ENCODE measurements at places on chromosomes 5 and 9. TPM values are rescaled to one million over a fixed set of nuclear protein-coding genes. Genes with fewer than 3 reads are reported as not detected.

DNA sequence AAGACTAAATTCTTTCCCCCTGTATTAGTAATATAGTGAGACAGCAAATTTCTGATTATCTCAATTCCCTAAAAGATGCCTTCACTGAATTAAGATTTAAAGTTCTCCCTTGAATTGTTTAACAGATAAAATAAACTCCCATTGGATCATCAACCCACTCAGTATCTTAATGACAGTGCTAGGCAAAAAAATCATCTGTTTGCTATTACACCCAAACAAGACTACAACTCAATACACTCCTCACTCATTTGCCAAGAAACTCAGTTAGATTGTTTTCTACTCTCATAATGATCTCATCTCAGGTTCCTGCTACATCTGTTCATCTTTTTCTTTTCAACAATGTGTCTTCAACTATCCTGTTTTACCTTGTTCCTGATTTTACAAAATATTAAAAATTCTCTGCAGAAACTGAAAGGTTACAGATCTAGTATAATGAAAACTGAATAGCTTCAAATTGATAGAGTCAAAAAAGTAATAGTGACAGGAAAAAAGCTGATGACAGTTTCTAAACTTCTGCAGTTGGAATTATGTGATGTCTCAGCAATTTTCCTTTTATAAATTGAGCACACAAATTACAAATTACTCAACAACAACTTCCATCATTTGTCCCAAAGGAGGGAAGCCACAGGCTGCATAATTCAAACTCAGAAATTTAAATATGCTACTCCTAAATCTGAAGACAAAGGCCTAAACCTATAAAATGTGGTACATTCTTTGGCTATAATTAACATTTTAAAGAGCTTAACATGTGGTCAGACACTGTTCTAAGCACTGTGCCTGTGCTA, 39.4 kb downstream of the HOMER1 start:
- no peak overlapping the region for H3K4me3 ChIP-seq
- no peaks in the 10 kb centered on the region for H3K4me1 ChIP-seq
- H3K27ac ChIP-seq: no peak overlapping the region
- no peak for DNase-seq
- H3K36me3 ChIP-seq: no peaks in the 10 kb centered on the region
- no peaks in the 10 kb centered on the region for H3K27me3 ChIP-seq

DNA sequence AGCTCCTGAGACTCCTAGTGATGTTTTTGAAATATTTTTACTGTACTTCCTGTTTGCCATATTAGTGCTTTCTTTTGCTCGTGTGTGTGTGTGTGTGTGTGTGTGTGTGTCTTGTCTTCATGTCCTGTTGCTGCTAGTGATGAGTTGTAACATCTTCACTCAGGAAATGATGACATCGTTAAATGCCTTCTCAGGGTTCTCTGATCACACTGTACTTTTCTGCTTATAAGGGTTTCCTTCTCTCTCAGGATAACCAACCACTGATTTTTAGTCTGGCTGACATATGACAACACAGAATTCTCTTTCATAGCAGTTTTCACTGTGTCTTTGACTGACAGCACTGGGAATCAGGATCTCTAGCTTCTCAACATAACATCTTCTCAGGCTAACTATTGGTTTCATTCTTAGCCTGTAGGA, 16.1 kb downstream of the SV2C start:
- H3K4me3 ChIP-seq: no peak overlapping the region
- no peak overlapping the region for H3K27ac ChIP-seq
- no peaks in the 10 kb centered on the region for H3K4me1 ChIP-seq
- no peaks in the 10 kb centered on the region for H3K36me3 ChIP-seq

DNA sequence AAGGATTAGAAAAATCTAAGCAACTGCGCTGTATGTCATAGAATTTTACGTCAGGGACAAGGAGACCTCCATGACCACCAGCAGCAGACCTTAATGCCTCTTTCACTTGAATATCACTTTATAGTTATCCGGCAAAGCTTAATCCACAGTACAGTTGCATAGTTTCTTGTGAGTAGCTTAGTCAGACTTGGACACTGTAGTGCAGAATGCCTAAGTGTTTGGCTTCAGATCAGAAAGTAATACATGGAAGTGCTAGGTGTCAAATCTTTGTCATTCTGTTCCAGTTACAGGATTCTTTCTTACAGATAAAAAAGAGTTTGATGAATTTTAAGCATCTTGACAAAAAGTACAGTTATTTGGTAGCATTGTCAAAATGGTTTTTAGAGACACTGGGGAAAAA, 239.9 kb upstream of the PAPPA start:
- H3K36me3 ChIP-seq: no peaks in the 10 kb centered on the region
- no peak for DNase-seq
- no peak overlapping the region for H3K27ac ChIP-seq
- no peak overlapping the region for H3K4me3 ChIP-seq
- H3K27me3 ChIP-seq: no peaks in the 10 kb centered on the region

SMU1 gene
- 15.9 TPM for total RNA-seq

DNA sequence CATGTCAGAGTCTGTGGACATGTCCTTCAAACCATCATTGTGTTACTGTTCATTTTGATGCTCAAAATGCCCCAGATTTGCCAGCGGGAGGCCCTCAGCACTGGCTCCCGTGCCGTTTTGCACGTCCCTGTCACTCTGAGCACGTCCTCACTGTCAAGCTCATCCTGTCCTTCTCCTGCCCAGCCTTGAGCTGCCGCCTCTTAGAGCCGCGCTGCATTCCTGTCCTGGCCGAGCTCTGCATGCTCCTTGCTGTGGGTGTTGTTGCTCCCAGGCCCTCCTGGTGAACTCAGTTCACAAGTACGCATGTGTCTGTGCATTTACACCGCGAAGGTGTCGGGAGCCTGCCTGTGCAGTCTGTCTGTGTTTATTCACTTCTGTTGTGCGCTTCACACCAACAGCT, 62.2 kb downstream of the WNK2 start:
- H3K4me3 ChIP-seq: no peak overlapping the region
- no peaks in the 10 kb centered on the region for H3K27me3 ChIP-seq
- H3K4me1 ChIP-seq: no peaks in the 10 kb centered on the region

DNA sequence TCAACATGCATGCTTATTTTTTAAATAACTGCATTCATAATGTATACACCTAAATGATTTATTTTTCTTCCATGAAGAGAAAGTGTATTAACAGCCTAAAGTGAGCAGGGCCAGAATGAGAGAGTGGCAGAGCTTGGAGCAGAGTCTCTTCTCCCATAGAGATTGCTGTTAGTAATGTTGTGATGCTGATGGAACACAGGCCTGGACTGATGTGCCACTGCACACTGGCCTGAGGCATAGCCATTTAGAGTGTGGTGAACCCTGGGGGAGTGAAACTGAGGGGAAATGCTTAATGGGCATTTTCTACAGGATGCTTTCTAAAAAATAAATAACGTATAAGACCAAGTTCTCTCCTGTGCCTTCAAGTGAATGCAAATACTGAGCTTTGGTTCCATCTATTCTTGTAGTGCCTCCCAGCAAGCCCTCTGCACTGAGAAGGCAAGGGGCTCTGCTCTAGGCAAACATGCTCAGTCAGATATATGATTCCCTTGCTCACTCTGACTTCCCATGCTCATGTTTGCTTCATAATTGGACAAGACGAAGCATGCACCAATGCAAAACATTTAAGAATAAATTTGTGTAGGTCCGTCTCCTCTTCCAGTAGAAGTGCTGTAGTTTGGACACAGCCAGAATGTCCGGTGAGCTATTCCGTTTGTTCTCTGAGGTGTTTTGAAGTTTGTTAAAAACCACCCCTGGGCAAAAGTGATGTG, 185.7 kb downstream of the PBX3 start:
- H3K27me3 ChIP-seq: no peaks in the 10 kb centered on the region
- no peaks in the 10 kb centered on the region for H3K4me1 ChIP-seq
- no peak for DNase-seq
- no peaks in the 10 kb centered on the region for H3K36me3 ChIP-seq

GRCh38 chr5:80686757-80687156, 32.0 kb upstream of the DHFR start:
- H3K27me3 ChIP-seq: no peaks in the 10 kb centered on the region
- DNase-seq: no peak
- H3K4me1 ChIP-seq: no peaks in the 10 kb centered on the region
- H3K27ac ChIP-seq: no peak overlapping the region
- H3K36me3 ChIP-seq: no peaks in the 10 kb centered on the region

TEX48 gene
- not detected for total RNA-seq

DNA sequence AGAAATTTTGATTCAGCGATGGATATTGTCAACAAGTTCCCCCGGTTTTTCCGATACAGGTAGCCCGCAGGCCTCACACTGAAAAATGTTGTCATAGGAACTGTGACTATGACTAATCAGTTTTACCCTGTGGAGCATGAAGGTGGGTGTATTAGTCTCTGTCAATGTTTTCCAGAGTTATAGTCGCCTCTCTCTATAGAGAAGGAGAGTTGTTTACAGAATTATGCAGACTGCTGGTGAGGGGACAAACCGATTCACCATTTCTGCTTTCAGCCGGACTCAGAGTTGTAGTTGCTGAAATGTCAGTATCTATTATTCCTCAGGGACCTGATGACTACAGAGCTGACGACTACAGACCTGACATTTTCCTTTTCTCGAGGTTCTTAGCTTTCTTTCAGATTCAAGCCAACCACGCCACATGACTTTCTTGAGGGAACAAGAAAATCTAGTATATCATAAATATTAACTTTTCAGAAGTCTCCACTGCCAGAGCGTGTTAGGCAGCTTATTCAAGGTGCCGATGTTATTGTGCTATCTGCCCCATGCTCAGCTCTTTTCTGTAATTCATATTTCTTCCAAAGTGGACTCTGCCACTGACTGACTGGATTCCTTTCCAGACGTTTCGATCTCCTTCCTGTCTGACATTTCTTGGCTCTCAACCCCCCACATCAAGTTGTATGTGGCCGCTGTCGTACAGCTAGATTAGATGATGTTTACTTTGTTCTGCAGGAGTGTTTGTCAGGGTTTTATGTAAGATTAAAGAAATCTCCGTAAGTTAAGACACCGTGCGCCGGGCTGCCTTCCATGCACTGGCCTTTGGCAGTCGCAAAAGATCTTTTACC, 178.1 kb downstream of the FGF1 start:
- H3K4me1 ChIP-seq: peaks cover 4% of the 10 kb centered on the region
- no peaks in the 10 kb centered on the region for H3K36me3 ChIP-seq
- H3K27ac ChIP-seq: no peak overlapping the region
- no peaks in the 10 kb centered on the region for H3K27me3 ChIP-seq

DNA sequence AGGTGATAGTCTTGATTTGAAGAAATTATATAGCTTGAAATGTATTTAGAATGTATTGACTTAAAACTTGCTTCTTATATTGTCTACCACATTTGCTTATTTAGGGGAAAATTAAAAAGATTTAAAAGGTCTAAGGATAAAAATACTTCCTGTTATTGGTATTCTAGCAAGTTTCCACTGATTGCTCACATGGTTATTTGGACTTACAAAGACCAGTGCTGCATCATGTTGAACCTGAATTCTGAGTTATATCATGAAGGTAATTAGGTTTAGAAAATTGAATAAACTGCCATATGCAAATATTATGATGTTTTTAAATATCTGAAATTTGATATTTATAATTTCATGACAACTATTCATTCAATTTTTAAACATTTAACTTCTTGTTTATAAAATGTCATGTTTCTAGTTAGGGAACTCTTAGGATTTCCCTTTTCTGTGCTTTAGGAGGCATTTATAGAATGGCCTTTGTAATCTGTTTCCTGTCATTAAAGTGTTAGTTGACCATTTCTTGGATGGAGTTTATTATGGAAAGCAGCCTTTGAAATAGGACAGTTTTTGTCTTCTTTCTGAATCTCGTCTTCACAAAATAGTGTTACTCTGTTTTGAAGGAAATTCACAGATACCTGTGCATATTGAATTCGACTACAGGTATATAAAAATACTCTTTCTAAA, 85.8 kb downstream of the MTREX start:
- H3K27me3 ChIP-seq: no peaks in the 10 kb centered on the region
- no peaks in the 10 kb centered on the region for H3K4me1 ChIP-seq
- H3K4me3 ChIP-seq: no peak overlapping the region
- H3K27ac ChIP-seq: no peak overlapping the region
- no peak for DNase-seq

BTNL8 gene
- not detected for total RNA-seq

ZNF782 gene
- 8.4 TPM for total RNA-seq

DNA sequence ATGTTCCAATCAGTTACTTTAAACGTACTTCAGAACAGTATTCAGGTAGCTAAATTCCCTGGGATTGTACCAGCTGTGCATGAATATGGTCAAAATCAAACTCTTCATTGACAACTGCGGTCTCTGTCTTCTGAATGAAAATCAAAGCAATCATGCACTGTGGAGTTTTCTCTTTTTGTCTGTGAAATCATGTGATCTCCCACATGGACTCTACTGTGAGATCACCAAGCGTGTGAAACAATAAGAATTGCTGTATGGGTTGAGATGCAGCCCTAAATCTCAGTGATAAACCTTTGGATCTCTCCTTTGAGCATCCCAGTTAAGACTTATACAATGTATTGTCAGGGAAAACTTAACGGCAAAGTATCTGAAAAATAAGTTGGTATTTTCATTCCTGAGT, 6.1 kb downstream of the NRG2 start:
- no peak for DNase-seq
- no peaks in the 10 kb centered on the region for H3K4me1 ChIP-seq
- no peak overlapping the region for H3K4me3 ChIP-seq
- H3K36me3 ChIP-seq: no peaks in the 10 kb centered on the region
- H3K27me3 ChIP-seq: no peaks in the 10 kb centered on the region
- H3K27ac ChIP-seq: no peak overlapping the region

SREK1 gene
- 118 TPM for total RNA-seq

DNA sequence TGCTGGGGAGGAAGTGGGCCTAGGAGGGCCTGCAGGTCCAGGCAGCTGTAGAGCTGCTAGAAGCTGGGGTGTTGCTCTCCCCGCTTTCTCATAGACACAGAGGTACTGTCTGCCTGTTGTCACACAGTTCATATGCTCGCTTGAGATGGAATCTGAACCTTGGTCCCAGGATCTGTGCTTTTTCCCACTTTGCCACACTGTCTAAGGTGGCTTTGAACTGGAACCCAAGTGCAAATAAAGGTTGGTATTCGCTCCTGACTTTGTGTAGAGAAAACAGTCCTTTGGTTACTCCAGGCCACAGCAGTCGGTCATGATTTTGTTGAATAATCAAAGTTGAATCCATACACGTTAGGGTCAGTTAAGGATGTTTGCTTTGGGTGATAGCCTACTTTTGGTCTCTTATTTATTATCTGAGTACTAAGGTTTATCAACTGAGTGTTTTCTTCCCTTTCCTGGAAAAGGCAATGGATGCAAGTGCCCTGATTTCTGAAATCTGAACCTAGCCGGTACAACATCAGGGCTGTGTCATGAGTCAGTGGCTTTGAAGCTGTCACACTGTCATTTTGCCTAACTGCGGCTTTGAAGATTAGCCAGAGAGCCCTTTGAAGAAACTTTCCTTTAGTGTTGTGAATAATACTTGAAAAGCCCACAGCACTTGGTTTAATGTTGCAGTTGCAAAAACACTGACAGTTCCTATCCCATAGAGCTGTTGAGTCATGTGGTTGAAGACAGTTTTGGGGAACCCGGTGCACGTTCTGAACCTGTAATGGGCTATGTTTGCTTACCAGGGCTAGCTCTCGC, 41.3 kb downstream of the HABP4 start:
- H3K4me1 ChIP-seq: peaks cover 11% of the 10 kb centered on the region
- H3K4me3 ChIP-seq: no peak overlapping the region
- DNase-seq: no peak
- no peak overlapping the region for H3K27ac ChIP-seq
- no peaks in the 10 kb centered on the region for H3K36me3 ChIP-seq
- no peaks in the 10 kb centered on the region for H3K27me3 ChIP-seq

Data from tibial nerve (tissue), 4 donors.